H1 (cell line): ENCODE measurements at places on chromosomes 5 and 9. TPM values are rescaled to one million over a fixed set of nuclear protein-coding genes. Genes with fewer than 3 reads are reported as not detected.

GRCh38 chr5:173807181-173807655 lies 80.9 kb upstream of the CPEB4 start:
- DNase-seq, result no peak

Gene MAP1B
- total RNA-seq, result 120 TPM in 2 replicates

DNA sequence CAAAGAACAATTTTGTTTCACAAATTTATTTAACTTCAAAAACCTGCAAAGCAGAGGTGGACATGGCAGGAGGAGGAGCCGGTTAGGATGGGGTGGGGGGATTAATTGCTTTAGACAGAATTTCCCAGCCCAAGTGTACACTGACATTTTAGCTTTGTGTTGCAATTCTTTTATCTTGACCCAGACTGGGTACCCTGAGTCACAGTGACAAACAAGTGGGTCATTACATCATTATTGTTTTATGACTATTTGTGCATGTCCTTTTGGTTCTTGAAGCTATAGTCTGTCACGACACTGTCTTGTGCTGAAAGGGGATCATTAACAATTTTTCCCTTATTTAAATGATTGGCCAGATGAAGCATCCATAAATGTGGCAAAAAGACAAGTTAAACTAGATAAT lies 84.5 kb upstream of the VCAN start:
- no peak for DNase-seq

GRCh38 chr5:143401227-143402016 lies 2.1 kb downstream of the NR3C1 start:
- no peak for DNase-seq

- no peak for DNase-seq
Observed at GRCh38 chr5:59360130-59360555, 533.4 kb downstream of the PDE4D start.
